ENCODE measurements at places on chromosomes 16 and 17.
A peak's percentile ranks its signal among the peaks of the same experiment; 100 is the strongest.

DNA sequence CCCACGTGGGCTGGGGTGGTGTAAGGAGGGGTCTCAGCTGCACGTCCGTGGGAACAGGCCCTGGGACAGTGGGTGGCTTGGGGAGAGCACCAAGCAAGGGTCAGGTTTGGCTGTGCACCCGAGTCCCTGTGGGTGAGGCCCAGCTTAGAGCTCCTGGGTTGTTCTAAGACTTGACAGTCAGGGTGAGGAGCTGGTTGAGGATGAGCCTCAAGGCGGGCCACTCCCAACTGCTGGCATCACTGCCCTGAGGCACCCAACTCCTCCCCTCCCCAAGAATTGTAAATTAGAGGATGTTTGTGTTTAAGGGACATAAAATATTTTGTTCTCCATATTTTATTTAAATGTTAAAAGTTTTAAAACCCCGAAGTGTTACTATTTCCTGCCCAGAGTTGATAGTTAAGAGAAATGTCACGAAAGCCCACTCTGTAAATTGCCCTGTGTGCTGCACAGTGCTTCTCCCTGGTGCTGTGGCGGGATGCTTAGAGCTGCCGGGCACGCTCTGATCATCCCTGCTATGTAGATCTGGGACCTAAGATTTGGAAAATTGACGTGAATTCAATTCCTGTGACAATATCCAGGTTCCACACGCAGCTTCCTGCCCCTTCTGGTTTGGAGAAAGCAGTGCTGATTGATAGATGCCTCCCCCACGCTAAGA, 15.9 kb downstream of the ZC3H18 start:
- no peak for DNase-seq

GRCh38 chr17:34837876-34838478, 123.3 kb downstream of the CCT6B start:
- DNase-seq, result no peak

GRCh38 chr17:27575096-27575911, 55.7 kb upstream of the LGALS9 start:
- DNase-seq, result no peak

GRCh38 chr17:64095144-64095882, 34.6 kb downstream of the ERN1 start:
- no peak for DNase-seq

DNA sequence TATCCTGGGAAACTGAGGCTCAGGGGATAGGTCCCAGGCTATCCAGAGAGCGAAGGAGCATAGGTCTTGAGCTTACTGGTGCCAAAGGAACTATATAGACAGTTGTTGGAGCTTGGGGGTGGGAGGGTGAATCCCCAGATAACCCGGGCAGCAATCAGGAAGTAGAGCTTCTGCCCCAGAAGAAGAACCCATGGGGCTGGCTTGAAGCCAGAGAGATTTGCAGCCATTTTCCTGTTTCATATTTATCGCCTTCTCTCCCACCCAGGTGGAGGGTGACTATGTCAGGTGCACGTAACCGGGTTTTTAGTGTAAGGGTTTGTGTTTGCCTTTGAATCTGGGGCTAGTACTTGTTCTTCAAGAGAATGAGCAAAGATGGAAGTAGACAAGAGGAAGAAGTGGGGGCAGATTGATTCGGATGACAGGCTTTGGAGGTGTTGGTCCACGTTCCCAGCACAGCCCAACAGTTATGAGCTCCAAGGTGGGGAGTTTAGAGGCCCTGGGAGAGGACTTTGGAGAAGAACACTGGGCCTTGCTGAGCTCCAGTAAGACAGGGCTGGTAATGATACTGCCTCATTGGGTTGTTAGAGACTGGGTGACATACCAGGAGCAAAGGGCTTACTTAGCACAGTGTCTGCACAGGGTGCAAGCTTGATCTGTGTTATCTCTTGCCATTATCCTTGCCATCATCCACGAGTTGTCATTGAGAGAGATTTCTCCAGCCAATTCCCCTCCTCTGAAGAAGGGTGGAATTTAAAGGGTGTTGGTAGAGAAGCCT, 145.6 kb downstream of the CCDC182 start:
- DNase-seq, result no peak

- DNase-seq, result peak; percentile 74
These were observed 47.8 kb upstream of the BCO1 start for GRCh38 chr16:81190667-81191066.

DNA sequence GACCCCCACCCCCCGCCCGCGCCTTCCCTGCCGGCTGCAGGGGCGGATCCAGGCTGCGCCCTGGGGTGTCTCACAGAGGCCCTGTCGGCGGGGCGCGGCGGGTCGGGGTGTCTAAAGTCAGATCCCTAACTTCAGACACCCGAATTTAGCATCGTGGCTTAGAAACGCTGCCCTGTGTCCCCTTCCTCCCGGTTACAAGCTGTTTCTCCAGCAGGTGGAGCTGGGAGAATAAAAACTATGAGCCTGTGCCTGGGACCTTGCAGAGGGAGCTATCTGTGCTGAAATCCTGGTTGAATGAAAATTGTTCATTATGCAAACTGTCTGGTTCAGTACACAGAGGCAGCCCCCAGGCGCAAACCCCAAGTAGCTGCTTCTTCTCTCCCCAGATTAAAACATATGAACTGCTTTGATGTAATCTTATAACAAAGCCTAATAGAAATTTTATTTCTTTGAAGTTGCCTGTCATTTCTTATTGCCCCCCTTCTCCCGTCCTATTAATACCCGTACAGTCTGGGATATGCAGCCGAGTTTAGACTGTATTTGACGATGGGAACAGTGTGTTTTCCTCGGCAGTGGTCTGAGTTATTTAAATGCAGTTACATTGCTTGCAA, 79.0 kb downstream of the RPA1 start:
- DNase-seq, result peak; percentile 83

DNA sequence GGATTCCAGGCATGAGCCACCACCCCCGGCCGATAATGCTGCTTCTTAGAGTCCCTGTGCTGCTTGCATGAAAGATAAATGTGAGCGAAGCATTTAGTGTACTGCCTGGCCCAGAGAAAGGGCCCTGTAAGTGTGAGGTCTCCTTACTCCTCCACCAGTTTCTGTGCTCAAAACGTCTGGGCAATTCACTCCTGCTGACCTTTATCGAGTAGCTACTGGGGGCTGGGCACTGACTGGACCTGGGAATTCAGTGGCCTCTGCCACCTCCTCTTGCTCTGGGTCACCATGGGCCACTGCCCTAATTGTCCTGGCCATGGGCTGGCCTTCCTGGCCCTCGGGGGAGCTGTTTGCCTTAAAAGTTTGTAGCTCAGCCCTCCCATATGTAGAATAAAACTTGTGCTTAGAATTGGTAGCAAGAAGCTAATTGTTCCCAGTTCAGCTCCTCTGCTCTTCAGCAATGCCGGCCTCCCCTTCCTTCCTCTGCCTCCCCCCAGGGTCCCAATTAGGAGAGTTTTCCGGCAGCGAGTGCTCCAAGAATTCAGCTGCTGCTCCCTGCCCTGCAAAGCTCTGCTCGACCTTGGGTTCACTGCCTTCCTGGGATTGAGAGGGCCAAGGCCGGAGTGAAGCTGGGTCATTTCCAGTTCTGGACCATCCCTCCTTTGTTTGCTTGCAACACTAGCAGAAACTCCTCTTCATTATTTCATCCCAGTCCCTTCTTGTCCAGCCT, 98.9 kb upstream of the CDC42EP4 start:
- no peak for DNase-seq

GRCh38 chr17:57402681-57403180, 146.4 kb downstream of the MSI2 start:
- no peak for DNase-seq

GRCh38 chr16:68264128-68265077, at the start of gene SLC7A6:
Gene SLC7A6, plus strand, starts transcription at chr16:68264526. Its CDS starts 10,201 bp downstream, at chr16:68274727.
- DNase-seq, result peak; percentile 85

- no peak for DNase-seq
These were observed 54.4 kb downstream of the SF3B3 start for GRCh38 chr16:70578035-70578434.

DNA sequence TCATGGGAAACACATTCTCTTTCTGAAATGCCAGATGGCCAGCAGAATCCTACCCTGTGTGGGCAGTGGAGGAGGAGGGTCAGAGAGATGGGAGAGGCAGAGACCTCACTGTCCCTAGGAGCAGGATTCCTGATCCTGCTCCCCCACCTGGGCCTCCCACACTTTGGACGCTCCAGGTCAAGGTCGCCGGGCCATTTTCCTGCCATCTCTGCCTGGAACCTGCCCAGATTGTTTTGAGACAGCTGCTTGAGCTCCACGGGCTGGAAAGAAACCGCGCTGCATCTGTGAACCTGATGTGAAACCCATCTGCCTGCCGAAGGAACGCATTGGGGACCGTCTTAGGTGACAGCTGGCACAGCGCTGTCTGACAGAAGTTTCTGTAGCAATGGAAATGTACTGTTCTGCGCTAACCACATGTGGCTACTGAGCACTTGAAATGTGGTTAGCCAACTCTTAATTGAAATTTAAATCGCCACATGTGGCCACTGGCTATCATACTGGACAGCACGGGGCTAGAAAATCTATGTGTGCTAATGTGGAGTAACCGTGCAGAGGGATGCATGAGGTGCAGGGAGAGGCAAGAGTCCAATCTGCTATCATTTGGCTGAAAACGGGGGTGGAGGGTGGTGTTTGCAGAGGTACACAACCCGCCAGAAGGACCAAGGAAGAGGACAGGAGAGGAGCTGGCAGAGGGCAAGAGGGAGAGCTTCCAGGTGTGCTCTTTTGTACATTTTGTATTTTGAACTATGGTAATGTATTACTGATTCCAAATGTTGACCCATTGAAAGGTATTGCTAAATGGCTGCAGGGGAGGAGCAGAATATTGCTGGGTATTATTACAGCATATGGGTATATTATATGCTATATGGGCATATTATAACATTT, 15.4 kb upstream of the NUBP1 start:
- DNase-seq, result no peak

- DNase-seq, result no peak
These were observed 137.6 kb downstream of the RBFOX3 start for GRCh38 chr17:79473111-79473875.

DNA sequence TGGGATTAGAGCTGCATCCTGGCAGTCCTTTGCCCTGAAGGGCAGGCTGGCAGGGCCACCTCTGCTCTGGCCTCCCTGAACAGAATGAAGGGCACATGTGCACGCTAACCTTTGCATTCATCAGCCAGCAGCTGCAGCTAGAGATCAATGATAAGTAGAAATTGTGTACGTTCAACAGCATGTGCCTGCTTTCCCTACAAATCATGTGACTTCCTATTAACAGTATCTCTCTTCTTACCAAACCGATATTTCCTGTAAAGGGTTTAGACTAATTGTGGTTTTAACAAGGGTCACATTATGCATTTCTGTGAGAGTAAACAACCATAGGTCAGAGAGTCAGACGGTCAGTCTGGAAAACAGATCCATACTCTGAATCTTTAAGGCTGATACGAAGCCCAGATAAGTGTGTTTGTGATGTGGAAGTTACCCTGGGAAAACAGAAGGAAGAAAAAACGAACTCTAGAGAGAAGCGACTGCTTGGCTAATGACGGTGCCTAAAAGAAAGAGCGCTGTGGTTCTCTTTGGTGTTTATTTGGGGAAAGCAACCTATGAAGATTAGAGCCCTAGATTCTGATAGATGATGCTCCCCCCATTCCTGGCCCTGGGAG, 219.4 kb downstream of the MAF start:
- DNase-seq, result no peak

DNA sequence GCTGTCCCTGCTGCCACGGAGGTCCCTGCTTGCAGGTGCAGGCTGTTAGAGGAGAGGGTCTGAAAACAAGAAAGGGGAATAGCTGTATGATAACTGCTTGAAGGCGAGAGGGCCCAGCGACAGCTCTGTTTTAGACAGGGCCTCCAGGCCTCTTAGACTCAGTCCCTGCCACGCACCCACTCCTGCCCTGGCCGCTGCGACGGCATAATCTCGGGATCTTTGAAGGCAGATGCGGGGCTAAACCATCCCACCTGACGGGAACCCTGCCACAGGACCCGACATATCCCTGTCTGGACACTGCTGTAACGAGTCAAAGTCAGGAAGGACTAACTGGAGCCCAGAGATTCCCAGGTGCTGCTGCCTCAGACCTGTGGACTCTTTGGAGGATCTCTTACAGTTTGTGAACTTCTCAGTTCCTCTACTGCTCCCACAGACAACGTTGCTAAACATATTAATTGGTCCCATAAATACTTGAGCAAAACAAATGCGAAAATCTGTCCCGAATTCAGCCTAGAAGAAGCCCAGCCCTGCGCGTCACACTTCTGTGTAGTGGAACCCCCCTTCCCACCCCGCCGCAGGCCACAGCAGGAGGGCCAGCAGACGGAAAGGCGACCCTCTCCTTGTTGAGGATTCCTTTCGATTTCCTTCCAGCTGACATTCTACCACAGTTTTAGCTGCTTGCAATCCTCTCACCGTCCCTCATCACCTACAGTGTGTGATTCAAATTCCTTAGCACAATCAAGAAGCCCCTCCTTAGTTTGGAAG, 998 bp upstream of the TMEM11 start:
- peak; percentile 33 for DNase-seq

DNA sequence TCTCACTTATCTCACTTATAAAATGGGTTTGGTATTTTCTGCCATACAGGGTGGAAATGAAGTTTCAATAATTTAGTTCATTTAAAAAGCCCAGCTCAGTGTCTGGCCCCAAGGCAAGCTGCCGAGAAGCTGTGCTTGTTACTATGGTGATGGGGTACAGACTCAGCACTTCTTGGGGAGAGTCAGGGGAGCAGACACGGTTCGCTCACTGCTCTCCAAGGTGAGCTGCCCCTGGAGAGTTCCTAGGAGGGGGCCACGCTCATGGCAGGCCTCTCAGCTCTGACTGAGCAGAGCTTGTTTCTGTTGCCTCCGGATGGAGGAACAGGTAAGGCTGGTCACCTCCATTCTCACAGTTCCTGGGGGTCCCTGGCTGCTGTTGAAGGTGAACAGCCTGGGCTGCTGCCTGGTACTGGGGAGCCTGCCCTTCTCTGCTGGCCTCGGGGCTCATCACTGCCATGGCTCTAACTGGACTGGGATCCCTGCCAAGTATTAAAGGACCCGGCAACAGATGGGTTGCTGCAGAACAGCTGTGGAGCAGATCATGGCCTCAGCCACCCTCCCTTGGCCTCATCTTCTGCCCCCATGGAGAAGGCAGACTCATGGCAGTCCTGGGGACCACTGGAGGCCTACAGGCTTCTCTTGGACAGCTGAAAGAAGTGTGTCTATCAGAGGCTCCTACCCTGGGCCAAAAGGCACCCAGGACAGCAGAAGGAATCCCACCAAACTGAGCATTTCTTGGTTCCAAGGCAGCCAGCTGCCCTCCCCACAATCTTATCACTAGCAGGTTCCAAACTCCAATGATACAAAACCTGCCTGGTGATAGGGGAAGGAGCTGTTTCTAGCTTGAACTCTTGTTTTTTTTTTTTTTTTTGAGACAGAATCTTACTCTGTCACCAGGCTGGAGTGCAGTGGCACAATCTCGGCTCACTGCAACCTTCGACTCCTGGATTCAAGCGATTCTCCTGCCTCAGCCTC, 25.9 kb upstream of the SPATA32 start:
- DNase-seq, result no peak

DNA sequence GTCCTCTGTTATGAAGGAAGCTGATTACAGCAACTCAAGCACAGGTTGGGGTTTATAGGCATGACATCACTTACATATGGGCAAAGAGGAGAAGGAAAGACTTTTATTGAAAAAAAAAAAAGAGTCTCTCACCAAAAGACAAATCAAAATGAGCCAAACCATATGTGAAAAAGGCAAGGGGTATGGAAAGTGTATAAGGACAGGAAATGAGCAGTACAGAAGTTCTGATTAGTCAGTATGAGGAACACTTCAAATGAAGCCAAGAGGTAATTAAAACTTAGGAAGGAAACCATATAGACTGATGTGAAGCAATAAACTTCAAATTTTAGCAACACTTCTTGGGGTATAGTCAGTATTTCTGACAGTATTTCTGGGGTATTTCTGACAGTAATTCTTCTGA, 1372.6 kb downstream of the CDH11 start:
- no peak for DNase-seq

GRCh38 chr16:67865318-67865717, 7.5 kb upstream of the EDC4 start:
- DNase-seq, result peak; percentile 72

Measured in ELR (cell line).